ENCODE measurements at places on chromosomes 13 and 19. TPM values are rescaled to one million over a fixed set of nuclear protein-coding genes. Genes with fewer than 3 reads are reported as not detected.

ZNF253 gene
- 3.2 TPM for total RNA-seq

ZNF439 gene
- 7.5 TPM for total RNA-seq

AZU1 gene
- not detected for total RNA-seq

CYP2B6 gene
- not detected for total RNA-seq

ZNF492 gene
- total RNA-seq: 0.20 TPM

GJB6 gene
- not detected for total RNA-seq

ZNF491 gene
- 3.0 TPM for total RNA-seq

LILRA1 gene
- not detected for total RNA-seq

LRRC63 gene
- total RNA-seq: not detected

RNF113B gene
- total RNA-seq: not detected

FUT3 gene
- not detected for total RNA-seq

ZNF93 gene
- total RNA-seq: 2.9 TPM

CYP2A7 gene
- total RNA-seq: not detected

ZNF709 gene
- total RNA-seq: 3.5 TPM

ITGBL1 gene
- total RNA-seq: 255 TPM

FPR3 gene
- 0.07 TPM for total RNA-seq

CEACAM1 gene
- not detected for total RNA-seq

CKAP2 gene
- 19.4 TPM for total RNA-seq

AKT2 gene
- 102 TPM for total RNA-seq

CEACAM3 gene
- total RNA-seq: not detected

SLC25A41 gene
- 0.07 TPM for total RNA-seq

CASP14 gene
- not detected for total RNA-seq

SARS2 gene
- total RNA-seq: 10.5 TPM

Measured in smooth muscle cell of the pulmonary artery (primary cell).